ENCODE measurements at places on chromosomes 5 and 9.

DNA sequence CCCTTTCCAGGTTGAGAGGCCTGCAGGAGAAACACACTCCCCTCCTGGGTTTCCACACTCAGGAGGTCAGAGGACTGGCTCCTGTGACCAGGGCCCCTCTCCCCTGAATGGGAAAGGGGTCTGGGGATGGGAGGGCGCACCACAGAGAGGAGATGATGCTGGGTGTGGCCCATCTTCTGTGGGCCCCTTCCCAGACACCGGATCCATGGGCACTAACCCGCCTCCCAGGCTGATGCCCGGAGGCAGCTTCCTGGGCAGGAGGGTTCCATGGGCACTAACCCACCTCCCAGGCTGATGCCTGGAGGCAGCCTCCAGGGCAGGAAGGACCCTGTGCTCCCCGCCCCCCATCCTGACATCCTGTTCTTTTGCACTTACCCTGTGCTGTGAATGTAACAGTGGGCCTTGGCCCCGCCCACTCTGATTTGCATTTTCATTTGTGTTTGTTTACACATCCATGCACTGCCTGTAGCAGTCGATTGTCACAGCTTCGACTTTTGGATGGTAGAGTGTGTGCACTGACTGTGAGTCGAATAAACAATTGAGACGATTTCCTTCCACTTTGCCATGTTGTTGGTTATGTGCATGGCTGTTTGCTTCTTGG is 9.3 kb upstream of the DOLPP1 start:
- no peak for DNase-seq

DNA sequence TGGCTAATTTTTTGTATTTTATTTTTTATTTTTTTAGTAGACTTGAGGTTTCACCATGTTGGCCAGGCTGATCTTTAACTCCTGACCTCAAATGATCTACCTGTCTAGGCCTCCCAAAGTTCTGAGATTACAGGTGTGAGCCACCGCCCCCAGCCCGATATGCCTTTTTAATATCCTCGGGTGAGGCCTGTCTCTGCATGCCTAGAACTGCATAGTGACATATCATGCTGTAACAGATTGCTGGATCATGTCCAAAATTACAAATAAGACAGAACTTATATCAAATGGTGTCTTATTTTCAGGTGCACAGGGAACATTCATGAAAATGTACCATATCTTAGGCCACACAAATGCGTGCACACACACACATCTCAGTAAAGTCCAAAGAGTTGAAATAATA is 39.1 kb upstream of the PJA2 start:
- DNase-seq, result no peak

- DNase-seq, result no peak
These were observed 267.3 kb downstream of the AOPEP start for GRCh38 chr9:94993821-94994165.

DNA sequence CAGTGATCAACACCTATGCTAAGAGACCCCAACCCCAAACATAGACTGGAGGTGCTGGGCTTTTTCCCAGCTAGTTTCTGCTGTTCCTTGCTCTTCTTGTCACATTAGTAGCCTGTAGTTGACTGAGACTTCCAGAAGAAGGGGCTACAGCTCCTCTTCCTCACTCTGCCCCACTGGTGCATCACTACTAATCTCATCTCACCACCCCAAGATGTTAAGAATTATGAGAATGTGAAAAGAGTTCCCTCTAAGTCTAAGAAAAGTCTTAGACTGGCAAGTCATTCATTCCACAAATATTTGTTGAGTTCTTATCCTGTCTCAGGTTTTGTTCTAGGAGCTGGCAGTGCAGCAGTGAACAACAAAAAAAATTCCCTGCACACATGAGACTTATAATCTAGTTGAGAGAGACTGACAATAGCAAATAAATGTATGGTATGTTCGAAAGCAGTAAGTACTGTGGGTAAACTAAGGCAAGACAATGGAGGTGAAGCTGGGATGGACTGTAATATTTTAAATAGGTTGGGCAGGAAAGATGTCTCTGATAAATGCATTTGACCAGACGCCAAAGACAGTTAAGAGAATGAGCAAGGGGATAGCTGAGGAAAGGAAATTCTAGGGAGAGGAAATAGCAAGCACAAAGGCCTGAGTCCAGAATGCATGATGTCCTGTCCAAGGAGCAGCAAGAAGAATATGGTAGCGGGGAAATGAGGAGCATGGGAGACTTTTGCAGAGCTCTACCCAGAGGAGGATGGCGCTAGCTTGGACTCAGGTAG is 92.3 kb downstream of the PTCD2 start:
- DNase-seq, result peak; percentile 75

- DNase-seq, result no peak
These were observed 55.4 kb upstream of the PPP1R2B start for GRCh38 chr5:156794687-156795086.

- DNase-seq, result no peak
These were observed 212.1 kb downstream of the PBX3 start for GRCh38 chr9:125959315-125959714.

DNA sequence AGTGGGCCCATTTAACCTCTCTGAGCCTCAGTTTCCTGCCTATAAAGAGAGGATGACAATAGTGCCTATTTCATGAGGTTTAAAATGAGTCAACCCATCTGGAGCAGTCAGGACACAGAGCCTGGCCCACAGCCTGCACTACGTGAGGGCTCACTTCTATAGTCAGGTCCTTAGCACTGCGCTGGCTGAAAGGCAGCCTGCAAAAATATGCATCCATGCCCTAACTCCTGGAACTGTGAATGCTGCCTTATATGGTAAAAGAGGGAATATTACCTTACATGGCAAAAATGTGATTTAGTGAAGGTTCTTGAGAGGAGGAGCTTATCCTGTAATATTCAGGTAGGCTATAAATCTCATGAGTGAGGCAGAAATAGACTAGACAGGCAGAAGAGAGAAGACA is 98.5 kb downstream of the GABBR2 start:
- DNase-seq, result peak; percentile 30

DNA sequence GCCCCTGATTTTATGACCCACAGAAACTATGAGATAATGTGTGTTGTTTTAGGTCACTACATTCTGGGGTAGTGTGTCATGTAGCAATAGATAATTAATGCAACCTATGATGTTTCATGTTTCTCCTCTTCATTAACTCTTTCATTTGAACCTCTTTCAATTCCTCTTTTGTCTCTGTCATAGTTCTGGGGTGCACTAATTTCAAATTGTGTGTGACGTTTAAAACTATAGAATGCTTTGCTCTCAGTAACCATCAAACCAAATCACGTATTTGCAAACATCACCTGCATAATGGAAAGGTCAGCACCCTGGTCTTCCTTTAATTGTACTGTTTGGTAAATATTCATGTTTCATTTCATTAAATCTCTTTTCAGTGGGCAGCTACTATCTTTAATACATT is 621.6 kb downstream of the TLR4 start:
- no peak for DNase-seq

DNA sequence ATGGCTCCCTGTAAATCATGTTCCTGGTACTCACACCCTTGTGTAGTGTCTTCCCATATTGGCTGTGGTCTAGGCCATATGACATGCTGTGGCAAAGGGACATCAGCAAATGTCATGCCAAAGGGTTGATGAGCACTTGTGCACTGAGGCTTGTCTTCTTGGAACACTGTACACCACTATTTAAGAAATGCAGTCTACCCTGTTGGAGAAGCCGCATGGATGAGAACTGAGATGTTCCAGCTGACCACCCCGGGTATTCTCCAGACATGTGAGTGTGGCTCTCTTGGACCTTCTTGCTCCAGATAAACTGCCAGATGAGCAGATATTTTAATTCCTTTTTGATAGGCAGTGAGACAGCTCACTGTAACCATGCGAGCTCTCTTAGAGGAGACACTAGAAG is 20.5 kb upstream of the NPR3 start:
- no peak for DNase-seq

DNA sequence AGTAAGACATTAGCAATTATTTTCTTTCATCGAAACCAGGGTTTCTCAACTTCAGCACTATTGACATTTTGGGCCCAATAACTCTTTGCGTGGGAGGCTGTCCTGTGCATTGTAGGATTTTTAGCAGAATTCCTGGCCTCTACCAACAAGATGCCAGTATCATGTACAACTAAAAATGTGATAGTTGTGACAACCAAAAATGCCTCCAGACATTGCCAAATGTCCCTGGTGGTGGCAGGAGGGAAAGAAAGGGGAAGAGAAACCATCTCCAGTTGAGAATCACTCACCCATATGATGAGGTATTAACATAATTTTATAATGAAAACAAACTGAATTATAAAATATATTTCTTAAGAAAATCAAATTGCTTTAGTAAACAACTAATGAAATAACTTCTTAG is 406.1 kb downstream of the RAB3C start:
- DNase-seq, result no peak

- no peak for DNase-seq
These were observed 48.2 kb upstream of the ASS1 start for GRCh38 chr9:130396581-130396980.

GRCh38 chr5:11555171-11555570 is 349.1 kb downstream of the CTNND2 start:
- DNase-seq, result no peak

DNA sequence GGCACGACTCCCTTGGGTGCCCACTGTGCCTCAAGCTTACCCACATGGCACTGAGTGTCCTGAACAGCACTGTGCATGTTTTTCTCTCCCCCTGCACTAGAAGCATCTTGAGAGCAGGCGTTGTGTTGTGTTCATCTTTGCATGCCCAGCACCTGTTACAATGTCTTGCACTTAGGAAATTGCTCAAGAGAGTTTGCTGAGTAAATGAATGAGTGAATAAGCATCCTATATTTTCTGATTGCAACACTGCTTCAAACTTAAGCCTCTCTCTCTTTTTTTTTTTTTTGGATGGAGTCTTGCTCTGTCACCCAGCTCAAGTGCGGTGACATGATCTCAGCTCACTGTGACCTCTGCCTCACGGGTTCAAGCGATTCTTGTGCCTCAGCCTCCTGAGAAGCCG is 94.5 kb downstream of the LMNB1 start:
- DNase-seq, result peak; percentile 67

GRCh38 chr9:131447148-131447547 is 53.3 kb downstream of the PRRC2B start:
- DNase-seq, result no peak

DNA sequence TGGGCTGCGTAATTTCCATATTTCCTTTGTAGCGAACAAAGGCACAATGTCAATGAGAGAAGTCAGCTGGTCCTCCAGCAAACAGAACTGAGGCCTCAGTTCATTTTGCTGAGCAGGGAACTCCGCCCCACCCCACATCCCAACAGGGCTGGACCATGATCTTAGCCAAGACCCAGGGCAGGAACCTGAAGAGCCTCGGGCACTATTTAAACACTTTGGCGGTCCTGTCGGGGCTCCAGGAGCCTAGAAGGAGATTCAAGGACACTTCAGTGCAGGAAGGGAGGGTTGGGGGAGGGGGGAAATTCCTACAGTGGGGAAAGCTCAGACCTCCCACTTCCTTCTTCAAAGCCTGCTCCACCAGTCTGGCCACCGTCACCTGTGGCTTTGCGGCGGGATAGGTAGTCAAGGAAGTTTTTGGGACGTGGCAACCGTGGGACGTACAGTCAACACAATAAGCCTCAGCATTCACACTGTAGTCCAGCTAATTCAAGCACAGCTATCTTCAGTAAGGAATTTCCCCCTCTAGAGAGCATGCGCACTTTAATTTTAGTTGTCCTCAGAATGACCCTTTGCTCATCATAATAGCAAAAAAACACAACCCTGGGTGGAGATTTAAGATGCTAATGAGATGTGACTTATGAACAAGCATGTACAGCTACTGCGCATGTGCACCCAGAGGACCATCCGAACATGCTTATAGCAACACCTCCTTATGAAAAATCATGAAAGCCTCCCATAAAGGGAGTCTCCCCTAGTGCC is 30.9 kb downstream of the S1PR3 start:
- peak; percentile 88 for DNase-seq

DNA sequence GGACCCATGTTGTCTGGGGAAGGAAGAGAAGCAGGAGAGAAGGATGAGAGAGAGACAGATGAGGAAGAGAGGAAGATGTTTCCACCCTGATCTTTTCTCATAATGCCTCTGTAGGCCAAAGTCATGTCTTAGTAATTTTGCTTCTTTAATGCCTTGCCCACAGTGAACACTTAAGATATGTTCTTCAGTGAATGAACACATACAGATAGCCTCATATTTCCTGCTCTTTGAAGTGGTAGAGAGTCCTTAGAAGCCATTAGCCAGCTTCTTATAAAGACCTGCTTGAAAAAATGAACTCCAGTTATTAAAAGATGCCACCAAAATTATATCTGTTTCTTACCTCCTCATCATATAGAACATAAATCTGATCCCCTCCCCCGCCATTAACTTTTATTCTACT is 244.4 kb downstream of the CD180 start:
- DNase-seq, result no peak

GRCh38 chr5:22293147-22293546 is 560.0 kb downstream of the CDH12 start:
- DNase-seq, result no peak

DNA sequence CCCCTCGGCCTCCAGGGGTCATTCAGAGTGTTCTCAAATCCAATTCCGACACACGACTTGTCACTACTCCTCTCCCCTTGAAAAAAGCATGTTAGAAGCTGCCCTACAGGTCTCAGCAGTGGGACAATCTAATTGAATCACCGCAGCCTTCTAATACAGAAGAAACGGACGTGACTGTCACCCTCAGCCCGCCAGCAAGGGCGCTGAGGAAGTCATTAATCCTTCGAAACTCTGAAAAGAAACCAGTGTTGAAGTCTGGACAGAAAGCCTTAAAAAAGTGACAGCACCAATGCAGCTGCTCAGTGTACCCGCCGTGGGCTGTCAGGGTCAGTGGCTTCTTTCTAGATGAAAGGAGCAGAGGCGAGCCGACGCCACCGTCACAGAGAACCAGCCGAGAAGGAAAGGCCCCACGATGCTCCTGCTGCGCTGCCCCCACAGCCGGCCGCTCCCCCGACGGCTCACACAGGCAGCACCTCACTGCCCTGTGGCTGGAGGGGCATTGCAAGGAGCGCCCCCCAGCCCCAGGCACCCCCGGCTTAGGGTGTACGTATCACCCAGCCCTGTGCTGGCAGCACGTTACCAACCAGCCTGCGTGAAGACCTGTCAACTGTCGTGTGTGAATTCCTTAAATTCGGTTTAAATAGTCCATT is 5.7 kb downstream of the BRD3OS start:
- no peak for DNase-seq

GRCh38 chr5:139494832-139495231 is 12.3 kb upstream of the STING1 start:
- DNase-seq, result peak; percentile 68

GRCh38 chr9:3968891-3969290 is 331.0 kb downstream of the GLIS3 start:
- DNase-seq, result no peak

- DNase-seq, result no peak
These were observed 15.7 kb upstream of the SH3RF2 start for GRCh38 chr5:145920542-145921210.

DNA sequence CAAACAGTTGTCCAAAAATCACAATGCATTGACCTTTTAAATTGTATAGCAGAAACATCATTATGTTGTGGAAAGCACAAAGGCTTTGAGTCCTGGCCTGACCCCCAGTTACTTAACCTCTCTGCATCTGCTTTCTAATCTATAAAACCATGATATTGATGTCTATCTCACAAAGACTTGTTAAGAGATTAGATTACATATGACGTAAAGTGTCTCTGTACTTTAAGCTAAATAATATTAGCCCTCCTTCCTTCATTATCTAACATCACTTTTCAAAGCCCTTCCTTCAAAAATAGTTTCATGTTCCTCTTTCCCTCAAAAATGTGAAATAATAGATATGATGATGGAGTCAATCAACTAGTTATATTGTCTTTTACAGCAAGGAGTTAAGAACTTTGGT is 3.4 kb downstream of the ADAMTS6 start:
- no peak for DNase-seq

- no peak for DNase-seq
These were observed 175.4 kb downstream of the PJA2 start for GRCh38 chr5:109234381-109234780.

GRCh38 chr9:38309324-38310195 is 82.9 kb upstream of the ALDH1B1 start:
- DNase-seq, result peak; percentile 9
